Stimulated activated CD4-positive, alpha-beta T cell treated with anti-CD3 and anti-CD28 coated beads, Interleukin-12 subunit alpha, Interleukin-12 subunit beta, amount 100 ng/mL, for 24 hours (primary cell): ENCODE measurements at places on chromosomes 4 and X.

DNA sequence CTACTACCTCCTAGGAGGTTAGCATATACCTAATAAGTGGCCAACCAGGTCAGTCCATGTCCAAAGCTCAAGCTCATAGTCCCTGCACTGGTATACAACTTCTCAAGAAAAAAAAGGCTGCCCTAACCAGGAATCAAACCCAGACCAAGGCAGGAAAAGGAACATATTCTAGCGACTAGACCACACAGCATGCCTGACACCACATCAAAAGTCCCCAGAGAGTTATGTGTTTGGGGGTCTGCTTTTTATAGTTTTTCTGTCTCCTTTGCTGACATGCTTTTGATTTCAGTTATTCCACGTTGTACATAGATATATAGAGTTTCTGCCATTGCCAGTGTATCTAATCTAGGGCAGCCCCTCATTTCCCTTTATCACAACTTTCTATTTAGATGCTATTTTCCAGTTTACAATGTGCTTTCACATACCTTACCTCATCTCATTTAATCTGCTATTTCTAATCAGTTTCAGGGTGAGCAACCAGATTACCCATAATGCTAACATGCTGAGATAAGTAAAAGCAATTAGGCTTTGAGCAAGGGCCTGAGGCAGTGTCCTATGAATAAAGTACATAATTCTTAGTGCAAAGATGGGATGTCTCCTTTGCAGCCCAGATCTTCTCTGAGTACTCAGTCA, 17.8 kb downstream of the ARHGEF6 start:
- no peak for DNase-seq

DNA sequence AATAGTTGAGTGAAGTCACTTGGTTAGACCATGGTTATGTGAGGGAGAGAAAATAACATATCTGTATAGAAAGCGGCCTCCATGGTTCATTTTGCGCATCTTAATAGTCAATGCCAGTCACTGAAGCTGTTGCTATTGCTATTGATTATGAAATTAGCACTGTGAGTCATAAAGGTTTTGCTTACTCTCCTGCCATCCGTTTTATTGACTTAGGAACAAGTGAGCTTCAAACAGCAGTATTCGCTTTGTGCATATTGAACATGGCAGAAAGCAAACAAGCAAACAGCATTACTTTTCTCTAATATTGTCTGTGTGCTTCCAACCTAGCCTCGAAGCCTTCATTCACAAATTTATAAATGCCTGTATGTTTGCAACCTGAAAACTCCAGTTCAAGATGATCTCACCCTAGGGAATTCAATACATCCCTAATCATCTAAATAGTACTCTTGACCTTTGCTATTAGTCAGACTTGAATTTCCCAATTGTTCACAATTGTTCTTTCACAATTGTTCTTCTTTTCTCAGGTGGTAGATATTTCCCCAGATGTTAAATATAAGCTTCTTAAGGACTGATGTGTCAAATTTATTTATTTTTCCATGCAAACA, 55.9 kb upstream of the GABRA2 start:
- no peak for DNase-seq

GRCh38 chr4:6916069-6916586, 6.5 kb downstream of the TBC1D14 start:
- DNase-seq = no peak

DNA sequence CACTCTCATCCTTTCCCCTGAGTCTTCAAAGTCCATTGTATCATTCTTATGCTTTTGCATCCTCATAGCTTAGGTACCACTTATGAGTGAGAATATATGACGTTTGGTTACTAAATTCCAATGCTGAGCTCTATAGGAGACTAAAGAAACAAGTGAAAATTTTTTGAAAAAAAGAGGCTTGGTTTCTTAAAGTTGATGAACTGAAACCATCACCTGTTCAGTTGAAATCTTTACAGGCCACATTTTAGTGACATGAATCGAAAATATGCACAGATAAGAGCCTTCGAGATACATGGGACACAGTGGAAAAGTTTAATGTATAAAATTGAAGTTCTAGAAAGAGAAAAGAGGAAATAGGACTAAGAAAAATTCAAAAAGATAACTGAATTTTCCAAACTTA, 195.8 kb downstream of the GPM6A start:
- DNase-seq = no peak

DNA sequence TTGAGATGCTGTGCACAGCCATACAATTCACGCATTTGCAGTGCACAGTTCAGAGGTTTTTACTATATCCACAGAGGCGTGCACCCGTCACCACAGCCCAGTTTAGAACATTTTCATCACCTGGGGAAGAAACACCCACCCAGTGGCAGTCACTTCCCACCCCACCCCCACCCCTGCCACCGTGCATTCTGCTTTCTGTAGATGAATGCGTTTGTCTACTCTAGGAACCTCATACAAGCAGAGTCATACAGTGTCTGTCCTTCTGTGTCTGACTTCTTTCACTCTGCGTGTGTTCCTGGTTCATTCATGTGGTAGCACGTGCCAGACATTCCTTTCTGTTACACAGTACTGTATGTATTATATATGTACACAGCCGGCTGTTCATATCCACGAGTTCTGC, 122.8 kb downstream of the TBL1X start:
- DNase-seq = no peak

- no peak for DNase-seq
These were observed 61.0 kb downstream of the REELD1 start for GRCh38 chr4:146275370-146275769.

GRCh38 chrX:15177316-15177715, 92.6 kb downstream of the ASB9 start:
- no peak for DNase-seq
